Non-pigmented ciliary epithelial cell (primary cell): ENCODE measurements at places on chromosomes 12 and 14.

DNA sequence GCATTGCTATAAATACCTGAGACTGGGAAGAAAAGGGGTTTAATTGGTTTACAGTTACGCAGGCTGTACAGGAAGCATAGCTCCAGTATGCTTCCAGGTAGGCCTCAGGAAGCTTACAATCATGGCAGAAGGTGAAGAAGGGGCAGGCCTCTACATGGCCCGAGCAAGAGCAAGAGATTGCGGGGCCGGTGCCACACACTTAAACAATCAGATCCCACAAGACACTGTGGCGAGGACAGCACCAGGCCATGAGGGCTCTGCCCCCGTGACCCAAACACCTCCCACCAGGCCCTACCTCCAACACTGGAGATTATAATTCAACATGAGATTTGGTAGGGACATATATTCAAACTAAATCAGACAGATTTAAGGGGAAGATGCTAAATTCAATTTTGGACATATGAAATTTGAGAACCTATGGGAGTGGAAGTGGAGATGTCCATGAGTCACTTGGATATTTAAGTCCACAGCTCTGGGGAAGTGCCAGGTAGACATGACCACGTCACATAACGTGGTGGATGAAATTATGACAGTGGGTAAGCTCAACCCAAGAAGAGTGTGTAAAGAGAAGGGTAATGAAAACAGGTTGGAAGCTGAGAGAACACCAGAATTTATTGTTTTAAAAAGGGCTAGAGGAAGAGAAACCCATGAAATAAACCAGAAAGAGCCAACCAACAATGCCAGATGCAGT is 1.5 kb upstream of the LTA4H start:
- no peak for DNase-seq

DNA sequence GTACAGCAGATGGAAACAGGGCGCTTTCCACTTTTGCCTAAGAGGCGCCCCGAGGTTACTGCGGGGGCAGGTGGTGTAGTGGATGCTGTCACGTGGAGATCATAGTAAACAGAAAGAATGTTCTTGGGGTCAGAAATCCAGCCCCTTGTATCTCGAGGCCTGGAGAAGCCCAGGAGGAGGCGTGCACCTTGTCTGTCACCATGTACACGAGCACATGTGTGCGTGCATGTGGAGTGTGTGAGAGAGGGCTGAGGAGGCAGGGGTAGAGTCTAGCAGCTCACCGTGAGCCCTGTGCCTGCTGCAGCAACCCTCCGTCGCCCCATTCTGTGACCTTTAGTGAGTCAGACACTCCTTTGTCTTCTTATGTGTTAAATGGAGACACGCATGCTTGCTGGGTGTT is 59.0 kb downstream of the CACNA1C start:
- DNase-seq, result no peak

DNA sequence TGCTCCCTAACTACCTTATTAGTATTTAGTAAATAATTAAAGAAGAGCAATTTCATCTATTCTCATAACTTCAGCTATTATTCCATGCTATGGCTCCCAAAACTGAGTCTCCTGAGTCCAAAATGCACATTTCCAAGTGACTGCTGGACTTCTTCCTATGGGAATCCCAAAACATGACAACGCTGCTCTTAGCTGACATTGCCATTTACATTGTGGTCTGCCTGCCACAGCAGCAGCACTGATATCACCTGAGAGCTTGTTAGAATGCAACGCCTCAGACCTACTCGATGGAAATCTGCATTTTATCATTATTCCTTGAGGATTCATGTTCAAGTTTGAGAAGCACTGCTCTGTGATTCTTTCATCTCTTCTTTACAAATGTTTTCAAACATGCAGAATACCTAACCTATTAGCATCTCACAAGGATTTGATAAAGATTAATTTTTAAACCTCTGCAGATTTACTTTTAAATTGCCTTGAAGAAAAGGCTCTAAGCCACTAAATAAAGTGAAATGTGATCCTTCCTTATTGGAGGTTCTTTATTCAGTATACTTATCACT is 77.7 kb downstream of the SEC23A start:
- no peak for DNase-seq

- no peak for DNase-seq
These were observed 116.2 kb downstream of the PRMT8 start for GRCh38 chr12:3607039-3607720.

DNA sequence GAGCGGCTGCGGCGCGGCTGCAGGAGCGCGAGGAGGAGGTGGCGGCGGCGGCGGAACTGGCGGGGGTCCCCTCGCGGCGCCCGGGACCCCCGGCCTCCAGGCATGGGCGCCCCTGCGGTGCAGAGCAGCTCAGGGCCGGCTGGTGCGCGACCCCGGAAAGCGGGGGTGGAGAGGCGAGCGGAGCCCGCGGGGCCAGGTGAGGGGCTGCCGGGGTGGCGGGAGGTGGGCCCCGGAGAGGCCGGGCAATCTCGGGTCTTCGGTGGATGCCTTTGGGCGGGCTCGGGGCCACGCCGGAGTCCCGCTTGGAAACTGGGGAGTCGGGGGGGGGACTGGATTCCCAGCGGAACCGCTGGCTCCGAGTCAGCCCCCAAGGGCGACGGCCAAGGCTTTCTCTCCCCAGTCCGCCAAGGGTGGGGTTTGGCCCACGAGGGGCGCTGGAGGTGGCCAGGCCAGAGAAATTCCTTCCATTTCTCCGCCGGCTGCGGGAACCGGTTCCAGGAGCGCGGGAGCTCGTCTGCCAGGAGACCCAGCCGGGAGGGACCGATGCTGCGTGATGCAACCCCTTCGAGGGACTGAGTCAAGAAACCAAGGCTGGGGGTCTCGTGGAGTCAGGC is 13.9 kb upstream of the NR4A1 start:
- DNase-seq, result no peak

GRCh38 chr14:44204061-44204835 is 302.8 kb downstream of the FSCB start:
- peak; percentile 0 for DNase-seq

DNA sequence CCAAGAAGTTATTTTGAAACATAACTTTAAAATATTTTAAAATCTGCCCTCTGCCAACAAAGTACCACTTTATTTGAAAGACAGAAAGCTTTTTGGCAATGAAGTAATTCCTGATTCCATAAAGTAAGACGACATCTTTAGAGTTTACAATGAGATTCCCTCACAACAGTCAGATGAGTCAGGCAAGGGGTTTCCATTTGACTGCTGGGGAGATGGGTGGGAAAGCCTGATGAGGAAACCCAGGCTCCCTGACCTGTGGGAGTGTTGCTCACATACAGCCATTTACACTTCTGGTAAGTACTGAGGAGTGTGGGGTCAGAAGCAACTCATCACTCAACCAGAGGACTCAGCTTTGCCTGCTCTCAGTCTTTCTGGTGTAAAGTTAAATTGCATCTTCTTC is 10.2 kb downstream of the KITLG start:
- DNase-seq, result no peak

GRCh38 chr12:111730420-111730819 is 36.3 kb upstream of the ALDH2 start:
- no peak for DNase-seq

- DNase-seq, result no peak
These were observed 7.5 kb downstream of the REC8 start for GRCh38 chr14:24179294-24179960.

GRCh38 chr14:61025251-61026223 is 44.5 kb downstream of the SLC38A6 start:
- peak; percentile 45 for DNase-seq

DNA sequence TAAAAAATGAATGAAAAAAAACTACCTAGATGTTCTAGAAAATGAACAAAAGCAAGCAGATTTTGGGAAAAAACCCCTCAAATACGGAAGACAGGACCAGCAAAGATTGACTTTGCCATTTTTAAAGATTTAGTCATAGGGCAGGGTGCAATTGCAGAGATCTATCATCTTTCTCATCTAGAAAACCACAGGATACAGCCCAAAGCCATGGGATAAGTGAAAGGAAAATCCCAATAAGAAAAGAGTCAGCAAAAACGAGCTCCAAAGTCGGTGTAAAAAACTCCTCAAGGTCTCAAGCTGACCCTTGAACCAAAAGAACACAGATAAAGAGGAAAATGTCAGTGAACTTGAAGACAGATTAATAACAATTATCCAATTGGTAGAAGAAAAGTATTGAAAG is 28.0 kb downstream of the CEP290 start:
- DNase-seq, result no peak

GRCh38 chr12:108814462-108815211 is 42.7 kb downstream of the SSH1 start:
- DNase-seq, result no peak

DNA sequence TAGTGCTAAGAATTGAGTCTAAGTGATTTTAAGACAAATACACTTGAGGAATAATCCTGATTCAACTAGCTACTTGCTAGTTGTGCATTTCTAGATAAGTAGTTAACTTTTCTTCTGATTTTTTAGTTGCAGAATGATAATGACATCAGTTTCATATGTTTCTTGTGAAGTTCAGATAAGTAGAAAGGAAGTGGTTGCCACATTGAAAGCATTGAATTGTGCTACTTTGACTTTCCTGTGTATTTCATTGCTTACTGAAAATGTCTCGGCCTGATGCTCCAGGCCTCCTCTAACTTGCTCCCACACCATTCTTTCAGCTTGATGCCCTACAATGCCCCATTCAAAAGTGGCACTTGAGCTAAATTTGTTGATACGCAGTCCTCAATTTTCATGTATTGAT is 980.0 kb downstream of the TMTC2 start:
- DNase-seq, result no peak

DNA sequence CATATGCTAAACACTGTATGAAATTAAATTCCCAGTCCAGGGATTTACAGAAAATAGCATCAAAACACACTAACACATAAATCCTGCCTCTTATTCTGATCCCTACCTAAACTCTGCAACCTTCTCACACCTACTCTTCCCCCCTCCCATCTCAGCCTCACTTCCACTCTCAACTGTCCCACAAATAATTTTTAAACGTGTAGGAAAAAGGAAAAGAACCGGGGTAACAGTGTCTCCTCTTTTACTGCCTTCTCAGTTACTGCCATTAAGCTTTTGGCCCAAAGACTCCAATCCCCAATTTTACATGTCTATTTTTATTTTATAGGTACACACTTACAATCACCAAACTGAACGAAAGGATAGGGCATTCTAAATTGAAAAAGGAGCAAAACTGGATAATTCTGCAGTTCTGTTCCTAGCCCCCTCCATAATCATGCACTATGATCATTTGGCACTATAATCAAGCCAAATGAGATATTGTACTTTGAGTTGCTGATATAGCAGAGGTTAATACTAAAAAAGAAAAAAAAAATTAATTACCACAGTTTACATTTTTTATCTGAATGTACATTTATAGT is 2.9 kb downstream of the DUSP16 start:
- no peak for DNase-seq

DNA sequence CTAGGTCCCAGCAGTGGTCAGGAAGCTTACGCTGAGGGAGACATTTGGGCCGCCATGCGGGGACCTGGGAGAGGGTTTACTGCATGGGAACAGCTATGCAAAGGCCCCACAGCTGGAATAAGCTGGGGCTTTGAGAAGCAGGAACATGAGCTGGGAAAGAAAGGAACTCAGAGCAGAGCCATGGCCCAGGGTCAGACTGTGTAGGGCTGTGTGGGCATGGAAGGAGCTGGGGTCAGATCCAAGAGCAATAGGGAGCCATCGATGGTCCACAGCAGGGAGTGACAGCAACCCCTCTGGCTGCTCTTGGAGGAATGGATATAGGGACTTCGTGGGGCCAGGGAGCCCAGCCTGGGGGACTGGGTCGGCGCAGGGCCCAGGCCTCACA is 151.6 kb downstream of the ADGRD1 start:
- DNase-seq, result no peak

- DNase-seq, result no peak
These were observed 17.6 kb downstream of the PTPRB start for GRCh38 chr12:70619471-70620152.
